Activated CD4-positive, alpha-beta T cell treated with anti-CD3 and anti-CD28 coated beads, Interleukin-2, amount 50 U/mL, for 24 hours (primary cell): ENCODE measurements at places on chromosomes 12 and 14.

DNA sequence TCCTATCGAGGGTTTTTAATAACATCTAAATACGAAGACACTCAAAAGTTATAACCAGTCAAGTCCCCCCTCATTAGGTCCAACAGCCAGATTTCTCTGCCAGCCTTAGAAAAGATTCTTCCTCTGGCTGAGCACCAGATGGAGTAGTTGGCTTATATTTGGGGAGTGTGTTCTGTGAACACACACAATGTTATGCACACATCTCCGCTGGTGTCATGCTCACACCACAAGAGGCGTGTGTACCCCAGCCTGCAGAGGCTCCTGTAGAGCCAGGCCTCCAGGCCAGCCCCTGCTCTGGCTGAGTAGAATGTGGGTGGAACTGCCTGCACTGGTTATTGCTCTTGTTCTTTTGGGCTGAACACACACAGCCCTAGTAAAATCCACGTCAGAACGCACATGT, 64.0 kb downstream of the PIWIL1 start:
- DNase-seq: no peak

DNA sequence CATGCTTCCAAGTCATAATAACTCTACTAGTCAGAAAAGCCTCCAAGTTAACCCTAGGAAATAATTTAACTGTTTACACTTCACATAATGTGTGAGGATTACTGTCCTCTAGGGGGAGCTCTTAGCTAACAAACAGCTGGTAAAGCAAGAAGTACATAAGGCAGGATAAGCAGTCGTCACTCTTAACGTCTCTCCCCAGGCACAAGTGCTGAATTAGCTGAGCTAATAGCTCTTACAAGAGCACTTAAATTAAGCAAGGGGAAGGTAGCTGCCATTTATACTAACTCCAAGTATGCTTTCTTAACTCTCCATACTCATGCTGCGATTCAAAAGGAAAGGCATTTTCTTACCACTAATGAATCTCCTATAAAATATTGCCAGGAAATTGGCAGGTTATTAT, 79.3 kb upstream of the TSPAN11 start:
- DNase-seq: no peak

DNA sequence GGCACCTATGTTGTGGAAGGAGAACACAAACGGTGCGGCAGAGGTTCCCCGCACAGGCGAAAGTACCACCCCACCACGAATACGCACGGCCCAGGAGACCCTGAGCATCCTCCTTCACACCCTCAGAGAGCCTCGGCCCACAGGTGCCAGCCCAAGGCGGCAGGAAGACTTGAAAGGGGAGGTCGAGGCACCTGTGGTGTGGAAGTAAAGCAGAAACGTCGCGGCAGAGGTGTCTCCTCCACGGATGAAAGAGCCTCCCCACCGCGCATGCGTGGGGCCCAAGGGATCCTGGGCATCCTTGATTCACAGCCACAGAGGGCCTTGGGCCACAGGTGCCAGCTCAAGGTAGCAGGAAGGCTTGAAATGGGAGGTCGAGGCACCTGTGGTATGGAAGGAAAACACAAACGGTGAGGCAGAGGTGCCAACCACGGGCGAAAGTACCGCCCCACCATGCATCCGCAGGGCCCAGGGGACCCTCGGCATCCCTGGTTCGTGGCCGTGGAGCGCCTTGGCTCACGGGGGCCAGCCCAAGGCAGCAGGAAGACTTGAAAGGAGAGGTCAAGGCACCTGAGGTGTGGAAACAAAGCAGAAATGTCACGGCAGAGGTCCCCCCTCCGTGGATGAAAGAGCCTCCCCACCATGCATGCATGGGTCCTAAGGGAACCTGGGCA, 380.1 kb downstream of the ALG10 start:
- no peak for DNase-seq

DNA sequence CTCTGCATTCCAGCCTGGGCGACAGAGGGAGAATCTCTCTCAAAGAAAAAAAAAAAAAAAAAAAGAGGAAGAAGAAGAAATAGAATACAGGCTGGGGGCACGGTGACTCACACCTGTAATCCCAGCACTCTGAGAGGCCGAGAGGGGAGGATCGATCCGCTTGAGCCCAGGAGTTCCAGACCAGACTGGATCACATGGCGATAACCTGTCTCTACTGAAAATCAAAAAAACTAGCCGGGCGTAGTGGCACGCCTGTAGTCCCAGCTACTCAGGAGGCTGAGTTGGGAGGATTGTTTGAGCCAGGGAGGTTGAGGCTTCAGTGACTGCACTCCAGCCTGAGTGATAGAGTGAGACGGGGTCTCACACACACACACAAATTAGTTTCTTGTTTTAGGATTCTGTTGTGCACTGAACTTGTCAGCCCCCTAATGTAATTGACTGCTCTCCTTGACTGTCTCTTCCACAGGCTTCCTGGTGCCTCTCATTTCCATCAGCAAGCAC, 963 bp upstream of the TINF2 start:
- DNase-seq: no peak

DNA sequence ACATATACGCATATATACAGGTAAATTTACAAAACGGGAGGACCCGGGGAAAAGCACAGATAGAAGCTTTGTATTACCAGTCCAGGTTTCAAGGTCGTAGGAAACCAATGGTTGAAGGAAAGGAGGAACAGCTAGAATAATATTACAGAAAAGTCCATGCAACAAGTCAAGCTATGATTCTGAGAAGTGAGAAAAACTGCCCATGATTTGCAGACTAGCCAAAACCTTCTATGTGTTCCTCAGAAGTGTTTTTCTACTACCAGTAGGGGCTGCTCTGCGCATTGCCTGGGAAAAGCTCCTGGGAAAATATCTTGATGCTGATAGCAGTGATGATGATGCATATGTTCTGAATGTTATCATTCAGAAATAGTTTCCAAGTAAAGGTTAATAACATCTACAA, 2.2 kb downstream of the PDZRN4 start:
- DNase-seq: no peak
